ENCODE measurements at places on chromosomes 7 and 10. TPM values are rescaled to one million over a fixed set of nuclear protein-coding genes. Genes with fewer than 3 reads are reported as not detected.

Gene FAM24B
- 4.4 TPM for total RNA-seq

Gene SCRN1
- total RNA-seq = 50.1 TPM

- no peak for DNase-seq
Measured at GRCh38 chr10:88216976-88217375, 353.6 kb downstream of the PTEN start.

- DNase-seq = peak; percentile 94
Measured at GRCh38 chr7:107743567-107744344, at the start of gene CBLL1. CBLL1 (plus strand) TSS chr7:107744142; CDS start chr7:107744164, 22 bp downstream.

DNA sequence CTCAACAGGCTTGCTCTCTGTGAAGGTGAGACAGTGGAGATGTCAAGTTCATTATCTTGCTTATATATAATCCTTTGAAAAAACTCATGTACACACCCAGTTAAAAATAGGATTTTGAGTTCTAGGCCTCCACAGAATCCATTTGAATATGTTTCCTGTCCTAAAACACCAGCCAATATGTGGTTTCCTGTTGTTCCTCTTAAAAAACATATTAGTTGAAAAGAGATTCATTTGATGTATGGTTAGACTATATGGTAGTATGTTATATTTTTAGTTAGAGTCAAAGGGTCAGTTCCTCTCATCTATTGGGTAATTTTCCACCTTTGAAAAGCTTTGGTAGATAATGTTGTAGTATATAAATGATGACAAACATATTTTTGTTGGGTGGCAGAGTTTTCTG is 16.0 kb downstream of the PPP1R9A start:
- DNase-seq = no peak

GRCh38 chr10:77007834-77008233 is 629.8 kb downstream of the KCNMA1 start:
- no peak for DNase-seq

GRCh38 chr7:72524037-72524436 is 111.9 kb upstream of the CALN1 start:
- no peak for DNase-seq

GRCh38 chr10:69360485-69361302 is 56.0 kb downstream of the TACR2 start:
- peak; percentile 96 for DNase-seq

DNA sequence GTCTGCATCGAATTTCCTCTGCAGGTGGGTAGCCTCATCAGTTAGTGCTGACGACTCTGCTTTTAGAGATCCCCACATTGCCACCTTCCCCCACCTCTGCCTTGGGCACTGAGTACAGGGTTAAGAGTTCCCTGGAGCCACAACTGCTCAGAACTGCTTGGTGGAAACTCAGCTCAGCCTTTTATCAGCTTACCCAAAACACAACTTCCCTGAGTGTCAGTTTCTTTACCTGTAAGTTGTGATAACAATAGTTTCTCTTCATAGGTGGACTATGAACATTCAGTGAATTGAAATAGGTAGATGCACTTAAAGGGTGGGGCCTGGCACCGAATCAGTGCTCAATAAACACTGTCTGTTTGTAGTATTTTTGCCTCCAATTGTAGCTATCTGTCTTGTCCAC is 11.3 kb downstream of the ASB13 start:
- no peak for DNase-seq

- DNase-seq = no peak
Measured at GRCh38 chr7:24075426-24075810, 208.6 kb upstream of the NPY start.

GRCh38 chr10:122548407-122549085 is 12.0 kb upstream of the DMBT1 start:
- no peak for DNase-seq

DNA sequence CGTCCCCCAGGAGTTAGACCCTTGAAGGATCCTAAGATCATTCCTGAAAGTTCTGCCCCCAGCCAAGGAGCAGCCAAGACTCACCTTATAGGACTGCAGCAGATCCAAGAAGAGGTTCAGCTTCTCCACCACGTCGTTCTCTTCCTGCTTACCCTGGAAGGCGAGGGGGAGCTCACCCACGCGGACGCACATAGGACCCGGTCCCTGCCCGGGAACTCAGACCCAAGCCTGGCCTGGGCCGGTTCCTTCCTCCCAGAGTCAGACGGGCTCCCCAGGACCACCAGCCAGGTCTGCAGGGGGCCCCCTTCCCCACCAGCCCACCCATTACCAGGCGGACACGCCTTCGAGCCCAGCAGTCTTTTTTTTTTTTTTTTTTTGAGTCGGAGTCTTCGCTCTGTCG is 15.6 kb downstream of the NUDT1 start:
- no peak for DNase-seq

Measured in osteoblast (primary cell).